ENCODE measurements at places on chromosomes 2 and 18.

GRCh38 chr18:38350141-38350540 lies 784.5 kb upstream of the CELF4 start:
- no peak for DNase-seq

DNA sequence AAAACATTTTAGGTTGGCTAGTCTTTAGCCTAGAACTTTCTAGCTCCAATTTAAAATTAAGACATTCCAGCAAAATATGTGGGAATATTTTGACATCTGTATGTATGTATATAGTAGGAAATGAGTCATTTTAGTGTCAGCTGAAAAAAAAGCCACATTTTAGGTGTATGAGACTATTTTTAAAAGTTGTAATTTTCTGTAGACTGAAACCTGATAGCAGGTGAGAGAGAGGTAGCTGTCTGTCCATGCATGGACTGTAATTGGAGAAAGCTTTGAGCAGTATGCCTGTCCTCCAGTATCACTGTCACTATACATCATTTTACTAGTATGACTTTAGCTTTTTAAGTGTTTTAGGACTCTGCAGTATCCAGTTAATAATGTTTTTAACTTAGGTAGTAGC lies 26.1 kb upstream of the PPP1R1C start:
- DNase-seq, result peak; percentile 31

DNA sequence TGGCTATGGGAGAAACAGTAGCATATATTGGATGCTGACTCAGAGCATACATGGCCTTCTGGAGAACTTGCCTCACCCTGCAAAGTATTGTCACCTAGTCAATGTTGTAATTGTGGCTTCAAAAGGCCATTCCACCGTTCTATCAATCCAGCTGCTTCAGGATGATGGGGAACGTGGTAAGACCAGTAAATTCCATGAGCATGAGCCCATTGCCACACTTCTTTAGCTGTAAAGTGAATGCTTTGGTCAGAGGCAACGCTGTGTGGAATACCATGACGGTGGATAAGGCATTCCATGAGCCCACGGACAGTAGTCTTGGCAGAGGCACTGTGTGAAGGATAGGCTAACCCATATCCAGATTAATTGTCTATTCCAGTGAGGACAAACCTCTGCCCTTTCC lies 1300.1 kb upstream of the ACVR2A start:
- DNase-seq, result no peak

- DNase-seq, result peak; percentile 1
Observed at GRCh38 chr2:157124731-157125130, 132.8 kb upstream of the GALNT5 start.

DNA sequence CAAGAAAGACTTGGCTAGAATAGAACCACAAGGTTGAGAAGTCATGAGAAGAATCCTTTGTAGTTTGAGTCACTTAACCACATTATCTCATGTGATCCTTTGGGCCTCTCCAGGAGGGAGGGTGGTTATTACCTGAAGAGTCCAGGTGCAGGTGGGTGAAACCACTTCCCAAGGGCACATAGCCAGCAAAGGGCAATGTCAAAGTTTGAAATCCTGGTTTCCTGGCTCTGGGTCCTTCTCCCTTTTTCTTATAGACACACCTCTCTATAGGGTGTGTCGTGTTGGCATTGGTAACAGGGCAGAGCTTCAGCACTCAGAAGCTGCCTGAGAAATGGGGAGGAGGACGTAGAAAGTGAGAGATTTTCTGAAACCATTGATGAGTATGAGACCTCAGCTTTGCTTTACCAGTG lies 137.9 kb downstream of the MGAT5 start:
- no peak for DNase-seq

- DNase-seq, result peak; percentile 91
Observed at GRCh38 chr2:234135750-234136221, 85.3 kb downstream of the SPP2 start.

GRCh38 chr2:100924520-100925451 lies 77.3 kb upstream of the RPL31 start:
- DNase-seq, result peak; percentile 54

- DNase-seq, result peak; percentile 0
Observed at GRCh38 chr18:6444466-6445228, 29.9 kb upstream of the L3MBTL4 start.

- DNase-seq, result no peak
Observed at GRCh38 chr2:160635488-160635887, 141.9 kb upstream of the RBMS1 start.

DNA sequence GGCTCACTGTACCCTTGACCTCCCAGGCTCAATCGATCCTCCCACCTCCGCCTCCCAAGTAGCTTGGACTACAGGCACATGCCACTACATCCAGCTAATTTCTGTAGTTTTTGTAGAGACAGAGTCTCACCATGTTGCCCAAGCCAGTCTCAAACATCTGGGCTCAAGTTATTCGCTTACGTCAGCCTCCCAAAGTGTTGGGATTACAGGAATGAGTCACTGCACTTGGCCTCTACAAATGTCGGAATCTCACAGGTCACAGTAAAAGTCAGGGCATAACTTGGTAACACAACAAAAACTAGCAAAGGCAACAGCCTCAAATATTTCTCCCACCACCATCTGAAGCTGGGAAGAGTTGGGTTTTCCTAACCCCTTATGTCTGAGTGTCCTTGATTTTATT lies 25.3 kb downstream of the SCG2 start:
- DNase-seq, result peak; percentile 93

DNA sequence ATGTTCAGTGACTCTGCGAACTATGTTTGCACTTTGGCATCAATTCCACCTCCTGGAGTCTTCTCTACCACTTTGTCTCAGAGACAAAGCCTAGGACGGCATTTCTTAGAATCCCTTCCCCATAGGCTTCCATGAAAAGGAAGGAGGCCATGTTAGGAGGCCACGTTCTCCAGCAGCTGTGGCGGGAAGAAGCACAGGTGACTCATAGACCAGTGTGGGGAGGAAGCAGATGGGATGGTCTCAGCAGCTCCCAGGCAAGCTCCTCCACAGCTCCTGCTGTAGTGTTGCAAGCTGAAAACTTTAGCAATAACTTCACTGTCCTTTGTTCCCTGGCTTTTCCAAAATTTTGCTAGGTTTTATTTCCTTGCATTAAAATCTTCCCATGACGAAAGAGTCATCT lies 781.3 kb upstream of the ID2 start:
- DNase-seq, result peak; percentile 22

- no peak for DNase-seq
Observed at GRCh38 chr2:235267251-235267650, 226.6 kb upstream of the AGAP1 start.

GRCh38 chr2:183214680-183215079 lies 90.4 kb downstream of the NUP35 start:
- DNase-seq, result no peak

DNA sequence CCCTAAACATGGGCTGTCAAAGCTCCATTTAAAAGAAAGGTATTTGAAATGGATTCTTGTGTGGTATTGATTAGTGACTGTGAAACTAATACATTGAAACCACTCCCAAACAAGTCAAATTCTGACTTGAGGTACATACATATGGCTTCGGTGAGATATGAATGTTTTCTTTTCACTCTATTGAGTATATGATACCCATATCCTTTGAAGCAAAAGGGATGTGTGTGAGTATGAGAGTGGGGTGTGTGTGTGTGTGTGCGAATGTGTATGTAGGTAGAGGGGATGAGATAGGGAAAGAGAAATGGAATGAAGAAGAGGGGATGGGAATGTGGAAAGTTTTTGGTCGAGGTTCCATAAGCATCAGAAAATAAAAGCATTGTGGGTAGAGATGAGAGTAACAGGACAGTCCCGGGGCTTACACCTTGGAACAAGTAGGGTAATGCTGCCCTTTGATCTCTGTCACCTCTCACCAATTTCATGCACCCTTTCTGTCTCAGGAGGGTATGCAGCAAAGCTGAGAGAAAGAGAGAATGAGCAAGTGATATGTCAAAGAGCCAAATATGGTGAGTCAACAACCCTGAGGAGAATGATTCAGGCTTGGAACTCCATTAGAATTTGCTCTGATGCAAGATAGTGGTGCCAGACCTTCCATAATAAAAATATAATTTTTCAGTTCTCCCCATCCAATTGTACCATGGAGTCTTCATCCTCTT lies 64.0 kb upstream of the ZEB2 start:
- DNase-seq, result peak; percentile 85

- DNase-seq, result no peak
Observed at GRCh38 chr2:240462707-240463273, 27.3 kb downstream of the GPC1 start.

DNA sequence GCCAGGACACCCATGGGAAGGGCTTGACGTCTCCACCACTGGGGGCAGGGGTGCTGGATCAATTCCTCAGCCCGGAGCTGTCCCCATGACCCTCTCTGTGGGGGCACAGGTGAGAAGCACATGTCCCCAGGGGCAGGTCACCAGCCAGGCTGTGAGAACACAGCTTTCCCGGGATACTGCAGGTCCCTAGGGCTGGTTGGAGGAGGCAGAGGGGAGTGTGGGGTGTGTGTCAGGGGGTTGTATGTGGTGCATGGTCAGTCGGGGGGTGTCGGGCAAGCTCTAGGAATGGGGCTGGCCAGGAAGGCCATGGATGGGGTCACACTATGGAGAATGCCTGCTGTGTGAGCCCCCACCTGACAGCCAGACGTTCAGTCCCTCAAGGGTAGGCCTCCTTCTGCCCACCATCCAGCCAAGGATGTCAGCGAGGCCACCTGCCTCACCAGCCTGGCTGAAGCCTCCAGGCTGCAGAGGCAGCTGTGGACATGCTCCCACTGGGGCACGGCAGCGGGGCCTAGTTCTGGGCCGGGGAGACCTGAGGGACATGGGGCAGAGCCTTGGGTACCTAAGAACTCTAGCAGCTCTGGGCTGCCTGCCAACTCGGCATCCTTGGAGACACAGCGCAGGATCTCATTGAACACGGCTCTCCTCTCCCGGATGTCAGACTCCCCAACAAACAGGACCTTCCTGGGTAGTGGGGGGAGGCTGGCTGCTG lies 10.3 kb downstream of the HS1BP3 start:
- no peak for DNase-seq

- DNase-seq, result peak; percentile 42
Observed at GRCh38 chr2:219417374-219417773, 803 bp upstream of the DES start.

- DNase-seq, result no peak
Observed at GRCh38 chr2:31124904-31125303, 13.3 kb downstream of the GALNT14 start.

DNA sequence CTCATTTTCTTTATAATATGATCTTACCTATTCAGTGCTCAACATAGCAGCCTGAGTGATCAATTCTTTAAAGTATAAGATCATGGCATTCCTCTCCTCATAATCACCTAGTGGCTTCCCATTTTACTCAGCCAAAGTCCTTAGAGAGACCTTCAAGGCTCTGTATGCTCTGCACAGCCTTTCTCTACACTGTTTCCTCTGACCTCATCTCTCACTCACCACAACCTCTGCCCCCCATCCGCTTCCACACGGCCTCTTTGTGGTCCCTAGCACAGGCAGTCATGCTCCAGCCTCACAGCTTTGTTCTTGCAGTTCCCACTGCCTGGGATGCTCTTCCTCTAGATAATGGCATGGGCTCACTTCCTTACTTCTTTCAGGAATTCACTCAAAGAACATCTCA lies 109.2 kb downstream of the HIBCH start:
- peak; percentile 15 for DNase-seq

- DNase-seq, result peak; percentile 86
Observed at GRCh38 chr2:85737481-85737880, 16.3 kb upstream of the ATOH8 start.

DNA sequence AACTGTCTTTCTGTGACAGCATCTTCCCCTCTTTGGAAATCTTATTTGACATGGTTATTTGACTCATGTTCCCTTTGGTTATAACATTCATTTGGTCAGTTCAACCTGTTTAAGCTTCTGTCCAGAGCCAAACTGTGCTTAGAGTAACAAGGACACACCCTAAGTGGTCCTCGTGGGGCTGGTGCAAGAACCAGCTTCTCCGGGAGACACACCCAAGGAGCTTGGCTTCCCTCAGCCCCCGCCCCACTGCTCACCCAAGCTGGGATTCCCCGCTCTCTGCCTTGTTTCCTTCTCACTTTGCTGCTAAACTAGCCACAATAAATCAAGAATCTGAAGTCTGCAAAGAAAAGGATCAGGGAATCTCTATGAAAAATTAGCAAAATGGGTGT lies 1.4 kb downstream of the SCYGR3 start:
- DNase-seq, result no peak

DNA sequence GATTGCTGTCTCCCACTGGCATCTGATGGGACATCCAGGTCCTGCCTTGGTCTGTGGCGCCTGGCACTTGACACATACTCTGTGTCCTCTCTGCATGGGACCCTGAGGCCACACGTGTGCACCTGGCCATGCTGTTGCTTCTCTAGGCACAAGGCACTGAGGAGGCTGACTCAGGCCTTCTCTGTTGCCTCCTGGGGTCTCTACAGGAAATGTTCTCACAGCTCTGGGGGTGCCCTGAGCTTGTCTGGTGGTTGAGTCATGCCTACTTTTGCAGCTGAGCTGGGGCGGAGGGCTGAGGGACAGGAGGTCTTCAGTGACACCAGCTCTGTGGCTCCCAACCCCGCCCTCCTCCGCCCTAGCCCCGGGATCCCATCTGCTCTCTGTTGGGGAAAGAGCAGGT lies 207.0 kb upstream of the HS6ST1 start:
- DNase-seq, result peak; percentile 56

DNA sequence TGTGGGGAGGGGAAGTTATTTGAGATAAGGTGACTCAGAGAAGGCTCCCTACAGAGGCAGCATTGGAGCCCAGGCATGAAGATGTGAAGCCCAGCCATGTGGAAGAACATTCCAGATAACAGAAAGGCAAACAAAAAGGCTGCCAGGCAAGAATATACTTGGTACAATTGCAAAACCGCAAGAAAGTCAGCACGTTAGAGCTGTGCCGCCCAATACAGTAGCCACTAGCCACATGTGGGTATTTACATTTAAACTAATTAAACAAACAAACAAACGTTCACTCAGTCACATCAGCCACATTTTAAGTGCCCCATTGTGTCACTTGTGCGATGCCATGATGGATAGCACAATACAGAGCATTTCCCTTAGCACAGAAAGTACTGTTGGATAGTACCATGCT lies 179.6 kb downstream of the SATB2 start:
- DNase-seq, result peak; percentile 72

- DNase-seq, result no peak
Observed at GRCh38 chr2:4873364-4873763, 818.8 kb upstream of the SOX11 start.

DNA sequence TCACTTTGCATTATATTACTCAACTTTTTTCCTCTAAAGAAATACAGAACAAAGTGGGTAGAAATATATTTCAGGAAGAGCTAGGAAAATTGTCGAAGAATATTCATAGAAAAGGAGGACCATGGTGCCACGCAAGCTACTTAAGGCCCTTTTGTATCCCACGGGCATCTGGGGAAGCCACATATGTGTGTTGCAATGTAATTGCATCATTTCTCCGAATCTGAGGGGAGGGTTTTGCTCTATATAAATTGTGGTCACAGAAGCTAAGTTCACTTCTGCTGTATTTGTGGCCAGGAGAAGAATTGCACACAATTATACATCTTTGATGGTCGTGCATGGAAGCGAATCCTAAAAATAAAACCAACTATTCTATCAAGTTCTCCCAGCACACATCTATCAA lies 360.3 kb downstream of the IRS1 start:
- DNase-seq, result peak; percentile 63

DNA sequence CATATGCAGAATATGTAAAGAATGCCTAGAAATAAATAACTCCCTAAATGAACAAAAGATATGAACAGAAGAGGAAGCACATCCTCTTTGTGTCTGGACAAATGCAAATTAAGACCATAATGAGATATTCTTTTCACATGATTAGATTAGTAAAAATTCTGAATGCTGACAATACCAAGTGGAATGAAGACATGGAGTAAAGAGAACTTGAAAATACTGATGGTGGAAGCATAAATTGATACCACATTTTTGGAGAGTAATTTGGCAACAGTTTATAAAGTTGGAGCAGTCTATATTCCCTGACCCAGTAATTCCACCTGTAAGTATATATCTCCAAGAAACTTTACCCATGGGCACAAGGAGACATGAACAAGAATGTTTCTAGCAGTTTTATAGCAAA lies 130.0 kb downstream of the CAPN13 start:
- no peak for DNase-seq

Measured in fibroblast of skin of scalp (primary cell).